ENCODE measurements at places on chromosomes 5 and 9.
A peak's percentile ranks its signal among the peaks of the same experiment; 100 is the strongest.

GRCh38 chr5:67360047-67360446 lies 163.4 kb upstream of the CD180 start:
- DNase-seq, result no peak

DNA sequence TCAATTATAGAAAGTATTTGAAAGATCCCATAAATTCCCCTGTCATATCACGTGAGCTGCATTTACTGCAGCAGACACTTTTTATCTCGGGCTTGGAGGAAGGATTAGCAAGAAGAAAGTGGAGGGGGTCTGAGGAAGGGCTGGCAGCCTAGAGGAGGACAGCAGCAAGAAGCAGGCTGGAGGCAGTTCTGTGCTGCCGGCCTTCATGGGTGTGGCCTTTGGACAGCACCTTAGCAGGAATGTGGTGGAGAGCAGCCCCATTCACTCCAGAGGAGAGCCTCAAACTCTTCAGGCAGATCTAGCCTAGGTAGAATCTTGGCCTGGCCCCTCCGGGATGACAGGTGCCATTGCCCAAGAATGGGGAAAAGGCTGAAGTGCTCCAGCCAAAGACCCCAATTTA lies 89.8 kb upstream of the GABRP start:
- no peak for DNase-seq

GRCh38 chr5:147303251-147303650 lies 68.4 kb downstream of the STK32A start:
- DNase-seq, result no peak

DNA sequence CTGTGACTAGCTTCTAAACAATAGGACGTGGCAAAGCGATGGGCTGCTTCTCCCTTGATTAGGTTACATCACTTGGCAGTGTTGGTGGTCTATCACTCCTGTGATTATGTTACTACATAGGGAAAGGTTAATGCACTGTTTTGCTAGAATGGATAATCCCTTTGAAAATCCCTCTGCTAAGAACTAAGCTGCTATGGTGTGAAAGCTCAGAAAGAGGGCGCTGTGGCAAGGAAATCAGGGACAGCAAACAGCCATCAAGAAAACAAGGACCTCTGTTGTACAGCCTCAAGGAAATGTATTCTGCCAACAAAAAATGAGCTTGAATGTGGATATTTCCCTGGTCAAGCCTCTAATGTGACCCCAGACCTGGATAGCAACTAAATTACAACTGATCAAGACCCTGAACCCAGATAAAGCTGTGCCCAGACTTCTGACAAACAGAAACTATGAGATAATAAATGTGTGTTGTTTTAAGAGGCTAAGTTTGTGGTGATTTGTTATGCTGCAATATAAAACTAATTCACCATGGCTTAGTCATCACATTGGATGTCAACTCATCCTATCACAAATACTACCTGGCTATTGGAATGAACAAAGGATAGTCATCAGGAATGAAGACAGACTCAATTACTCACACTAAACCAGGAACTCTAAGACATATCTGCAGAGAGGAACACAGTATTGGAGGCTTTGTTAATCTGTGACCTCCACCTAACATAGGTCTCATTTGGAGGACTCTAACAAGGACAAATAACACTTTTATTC lies 1215.9 kb downstream of the EFNA5 start:
- no peak for DNase-seq

DNA sequence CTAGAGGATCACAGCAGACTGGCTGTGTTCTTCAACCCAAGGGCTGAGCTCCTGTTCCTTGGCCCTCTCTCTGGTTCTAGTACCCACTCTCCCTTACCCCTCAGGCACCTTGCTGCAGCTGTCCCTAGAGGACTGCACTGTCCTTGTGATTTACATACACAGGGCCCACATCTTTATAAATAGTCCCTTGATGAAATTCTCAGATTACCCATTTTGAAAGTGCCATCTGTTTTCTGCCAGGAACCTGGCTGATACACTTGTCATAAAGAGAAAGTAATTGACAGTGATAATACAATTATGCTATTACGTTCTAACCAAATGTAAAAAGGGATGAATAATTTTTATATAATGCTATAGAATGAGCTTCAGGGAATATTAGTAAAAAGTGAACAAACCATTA lies 16.5 kb upstream of the SPARC start:
- DNase-seq, result peak; percentile 9

DNA sequence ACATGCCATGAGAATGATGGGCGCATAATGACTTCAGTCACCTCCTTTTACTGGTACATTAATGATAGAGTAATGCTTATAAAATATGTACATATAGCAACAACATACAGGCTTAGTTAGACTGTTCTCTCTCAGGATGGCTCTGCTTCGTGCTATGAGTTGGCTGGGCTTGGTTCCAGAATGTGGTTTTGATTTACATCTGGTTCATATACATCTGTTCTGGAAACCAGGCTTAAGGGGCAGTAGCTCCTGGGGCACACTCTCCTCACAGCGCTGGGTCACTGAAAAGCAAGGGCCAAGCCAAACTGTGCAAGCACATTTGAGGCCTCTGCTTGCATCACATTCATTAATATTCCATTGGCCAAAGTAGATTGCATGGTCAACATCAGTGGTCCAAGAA lies 44.9 kb downstream of the PCSK1 start:
- no peak for DNase-seq

GRCh38 chr9:136381311-136381710 lies 7.8 kb upstream of the CARD9 start:
- DNase-seq, result no peak

DNA sequence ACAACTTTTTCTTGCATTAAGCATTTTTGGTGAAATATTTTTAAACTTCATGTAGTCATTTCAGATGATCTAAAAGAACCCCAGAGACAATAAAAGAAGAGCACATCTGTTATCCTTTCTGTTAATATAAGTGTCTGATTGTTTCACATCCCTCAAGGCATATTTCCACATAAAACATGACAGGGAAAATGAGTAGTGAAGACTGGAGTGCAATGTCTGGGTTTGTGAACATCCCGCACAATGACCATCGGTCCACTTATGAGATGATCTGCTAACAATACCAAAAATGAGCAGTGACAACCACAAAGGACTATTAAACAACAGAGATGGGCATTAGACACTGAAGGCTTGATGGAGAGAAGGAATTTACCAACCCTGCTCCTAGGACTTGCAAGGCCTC lies 209.1 kb downstream of the NR2F1-AS1 start:
- no peak for DNase-seq

DNA sequence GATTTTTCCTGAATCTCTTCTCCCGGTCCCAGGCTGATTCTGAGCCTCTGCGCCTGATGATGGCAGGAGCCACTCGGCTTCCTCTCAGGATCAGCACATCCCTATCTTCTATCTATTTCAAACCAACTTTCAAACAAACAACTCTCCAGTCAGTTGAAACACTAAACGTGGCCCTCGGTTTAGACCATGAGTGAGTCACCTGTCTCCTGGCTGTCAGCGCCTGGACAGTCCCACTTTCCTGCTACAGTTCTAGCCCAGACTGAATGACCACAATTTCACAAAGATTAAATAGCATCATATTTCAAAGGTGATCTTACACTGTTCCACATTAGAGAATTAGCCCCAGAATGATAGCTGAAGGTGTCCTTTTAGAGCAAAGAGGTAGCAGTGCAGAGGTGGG lies 6.2 kb downstream of the SLC6A19 start:
- no peak for DNase-seq

DNA sequence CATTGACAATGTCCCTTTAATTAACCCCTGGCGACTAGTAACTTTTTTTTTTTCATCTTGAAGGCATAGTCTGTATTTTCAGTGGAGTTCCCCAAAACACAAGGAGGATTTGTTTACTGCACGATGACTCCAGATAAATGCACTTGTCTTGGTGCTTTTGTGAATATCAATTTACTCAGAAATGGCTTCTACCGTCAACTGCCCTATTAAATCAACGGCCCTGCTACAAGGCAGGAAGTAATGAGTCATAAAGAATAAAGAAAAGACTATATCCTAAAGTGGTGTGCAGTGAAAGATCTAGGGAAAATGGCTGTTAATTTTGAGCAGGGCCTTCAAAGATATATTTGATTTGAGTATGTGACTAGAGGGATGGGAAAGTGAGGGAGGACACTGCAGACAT lies 388.3 kb upstream of the CHD1 start:
- DNase-seq, result peak; percentile 77

DNA sequence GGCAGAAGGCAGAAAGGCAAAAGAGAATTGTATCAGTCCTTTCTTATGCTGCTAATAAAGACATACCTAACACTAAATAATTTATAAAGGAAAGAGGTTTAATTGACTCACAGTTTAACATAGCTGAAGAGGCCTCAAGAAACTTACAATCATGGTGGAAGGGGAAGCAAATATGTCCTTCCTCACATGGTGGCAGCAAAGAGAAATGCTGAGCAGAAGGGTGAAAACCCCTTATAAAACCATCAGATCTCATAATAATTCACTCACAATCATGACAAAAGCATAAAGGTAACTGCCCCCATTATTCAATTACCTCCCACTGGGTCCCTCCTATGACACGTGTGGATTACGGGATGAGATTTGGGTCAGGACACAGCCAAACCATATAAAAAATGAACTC lies 312.5 kb upstream of the PTGER4 start:
- DNase-seq, result no peak

GRCh38 chr5:144114571-144114970 lies 55.9 kb downstream of the YIPF5 start:
- no peak for DNase-seq

GRCh38 chr9:114856942-114857315 lies 51.1 kb upstream of the TNFSF15 start:
- no peak for DNase-seq

GRCh38 chr5:149596712-149597111 lies 15.4 kb downstream of the ARHGEF37 start:
- DNase-seq, result no peak

GRCh38 chr9:80885894-80886293 lies 803.5 kb downstream of the TLE1 start:
- DNase-seq, result no peak

GRCh38 chr9:24936117-24936516 lies 390.4 kb upstream of the IZUMO3 start:
- DNase-seq, result no peak

DNA sequence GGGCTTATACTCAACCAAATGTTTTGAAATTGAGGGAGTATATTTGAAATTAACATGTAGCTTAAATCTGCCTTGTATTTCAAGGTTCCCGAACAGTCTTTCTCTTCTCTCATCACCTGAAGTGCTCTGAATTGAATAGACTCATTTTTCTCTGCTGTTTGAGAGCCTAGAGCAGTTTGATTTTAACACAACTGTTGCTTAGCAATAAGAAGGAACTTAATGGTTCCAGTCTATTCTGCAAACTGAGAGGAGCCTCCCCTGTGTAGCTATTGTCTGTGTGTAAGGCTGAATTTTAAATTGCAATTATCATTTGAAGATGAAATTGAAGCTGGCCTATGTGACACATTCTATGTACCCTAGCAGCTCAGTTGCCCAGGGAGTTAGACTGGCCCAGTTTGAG lies 87.1 kb upstream of the CKMT2 start:
- DNase-seq, result peak; percentile 58

GRCh38 chr5:14144586-14145434 lies 1.7 kb downstream of the TRIO start:
- DNase-seq, result no peak

- DNase-seq, result no peak
Measured at GRCh38 chr9:91839926-91840465, 110.0 kb downstream of the ROR2 start.

DNA sequence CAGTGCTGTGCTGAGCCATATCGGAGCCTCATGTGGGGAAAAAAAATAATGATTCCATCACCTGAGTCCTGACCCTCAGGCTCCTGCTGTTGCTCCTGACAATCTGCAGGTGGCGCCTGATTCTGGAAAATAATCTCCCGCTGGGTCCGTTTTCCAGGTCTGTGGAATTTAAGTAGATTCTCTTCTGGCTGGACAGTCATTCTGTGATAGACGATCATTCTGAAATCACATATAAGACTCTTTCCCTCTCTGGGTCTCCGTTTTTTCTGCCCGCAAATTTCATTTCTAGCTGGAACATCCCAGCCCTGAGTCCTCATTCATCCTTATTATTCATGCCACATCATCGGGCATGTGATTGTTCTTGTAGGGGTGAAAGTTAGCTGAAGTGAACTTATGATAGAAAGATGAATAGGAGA lies 22.1 kb upstream of the STXBP1 start:
- DNase-seq, result no peak

DNA sequence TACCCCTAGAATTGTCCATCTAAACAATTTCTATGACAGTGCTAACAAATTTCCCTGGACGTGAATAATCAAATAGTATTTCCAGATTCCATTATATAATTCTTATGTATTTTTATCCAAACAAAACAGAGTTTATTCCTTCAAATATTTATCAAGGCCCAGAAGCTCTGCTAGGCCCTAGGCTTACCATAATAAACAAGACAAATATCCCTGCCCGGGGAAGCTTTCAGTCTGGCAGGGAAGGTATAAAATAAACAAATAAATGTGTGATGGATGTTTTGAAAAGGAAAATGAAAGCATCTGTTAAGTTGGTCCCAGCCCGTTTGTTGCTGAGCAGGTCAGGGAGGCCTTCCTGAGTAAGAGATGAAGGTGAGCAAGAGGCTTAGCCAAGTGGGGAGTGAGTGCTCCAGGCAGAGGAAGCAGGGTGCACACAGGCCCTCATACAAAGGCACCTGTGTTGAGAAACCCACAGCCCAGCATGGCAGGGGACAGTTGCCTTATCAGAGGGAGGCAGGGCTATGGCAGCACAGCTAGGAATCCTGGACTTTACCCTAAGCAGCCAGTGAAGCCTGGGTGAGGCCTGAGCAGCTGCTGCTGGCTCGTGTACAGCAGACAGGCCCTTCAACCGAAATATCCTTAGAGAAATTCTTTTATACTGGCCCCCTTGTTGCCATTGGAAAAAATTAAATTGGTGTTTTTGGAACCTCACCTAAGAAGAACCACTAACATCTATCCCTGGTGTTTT lies 7.7 kb upstream of the SLC35D2 start:
- no peak for DNase-seq

DNA sequence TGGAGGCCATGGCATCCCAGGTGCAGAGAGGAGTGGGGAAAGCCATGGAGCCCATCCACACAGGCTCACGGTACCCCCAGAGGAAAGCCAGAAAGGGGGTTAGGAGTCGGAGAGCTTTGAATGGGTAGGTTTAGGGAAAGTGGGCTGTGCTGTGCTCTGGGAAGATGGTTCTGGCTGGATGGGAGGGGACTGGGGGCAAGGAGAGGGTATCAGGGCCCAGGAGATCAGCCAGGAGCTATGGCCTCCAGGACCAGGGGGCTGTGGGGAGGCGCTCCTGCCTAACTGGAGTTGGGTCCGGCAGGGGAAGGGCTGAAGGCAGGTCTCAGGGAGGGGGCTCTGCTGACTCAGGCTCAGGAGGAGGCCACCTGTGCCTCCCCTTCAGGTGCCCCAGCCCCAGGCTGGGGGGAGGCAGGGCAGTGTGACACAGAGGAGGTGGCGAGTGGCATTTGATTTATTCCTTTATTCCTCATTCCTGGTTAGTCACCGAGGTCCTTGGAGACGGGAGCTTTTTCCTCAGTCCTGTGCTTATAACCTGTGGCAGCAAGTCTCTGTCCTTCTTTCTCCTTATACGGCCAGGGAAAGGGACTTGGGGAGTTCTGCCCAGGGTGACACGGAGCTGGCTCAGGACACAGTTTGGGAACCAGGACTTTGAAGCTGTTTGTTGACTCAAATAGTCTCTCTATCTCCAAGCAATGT lies 60.8 kb downstream of the TSTD2 start:
- no peak for DNase-seq

- DNase-seq, result no peak
Measured at GRCh38 chr9:112997236-112997941, 14.6 kb downstream of the ZNF883 start.
